ENCODE measurements at places on chromosomes 2 and 18.

GRCh38 chr2:237549643-237550415, 16.5 kb upstream of the PRLH start:
- DNase-seq: no peak

GRCh38 chr18:24778810-24779418, 318.5 kb downstream of the HRH4 start:
- no peak for DNase-seq

DNA sequence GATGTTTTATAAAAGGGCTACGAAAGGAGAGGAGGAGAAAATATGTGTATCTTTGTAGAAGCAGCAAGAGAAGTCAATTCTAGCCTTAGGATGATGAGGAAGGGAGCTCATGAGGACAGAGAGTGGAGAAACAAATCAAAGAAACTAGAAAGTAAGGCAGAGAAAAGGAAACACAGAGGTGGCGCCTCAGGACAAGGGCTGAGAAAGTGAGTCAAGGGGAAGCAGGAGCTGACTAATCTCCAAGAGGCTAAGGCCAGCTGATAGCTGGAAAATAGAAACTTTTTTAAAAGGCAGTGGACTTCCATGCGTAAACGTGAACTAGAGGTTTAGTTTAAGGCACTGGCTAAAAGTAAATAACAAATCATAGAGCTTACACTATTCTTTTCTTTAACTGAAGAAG, 173.3 kb downstream of the ANKRD44 start:
- DNase-seq: peak; percentile 50

DNA sequence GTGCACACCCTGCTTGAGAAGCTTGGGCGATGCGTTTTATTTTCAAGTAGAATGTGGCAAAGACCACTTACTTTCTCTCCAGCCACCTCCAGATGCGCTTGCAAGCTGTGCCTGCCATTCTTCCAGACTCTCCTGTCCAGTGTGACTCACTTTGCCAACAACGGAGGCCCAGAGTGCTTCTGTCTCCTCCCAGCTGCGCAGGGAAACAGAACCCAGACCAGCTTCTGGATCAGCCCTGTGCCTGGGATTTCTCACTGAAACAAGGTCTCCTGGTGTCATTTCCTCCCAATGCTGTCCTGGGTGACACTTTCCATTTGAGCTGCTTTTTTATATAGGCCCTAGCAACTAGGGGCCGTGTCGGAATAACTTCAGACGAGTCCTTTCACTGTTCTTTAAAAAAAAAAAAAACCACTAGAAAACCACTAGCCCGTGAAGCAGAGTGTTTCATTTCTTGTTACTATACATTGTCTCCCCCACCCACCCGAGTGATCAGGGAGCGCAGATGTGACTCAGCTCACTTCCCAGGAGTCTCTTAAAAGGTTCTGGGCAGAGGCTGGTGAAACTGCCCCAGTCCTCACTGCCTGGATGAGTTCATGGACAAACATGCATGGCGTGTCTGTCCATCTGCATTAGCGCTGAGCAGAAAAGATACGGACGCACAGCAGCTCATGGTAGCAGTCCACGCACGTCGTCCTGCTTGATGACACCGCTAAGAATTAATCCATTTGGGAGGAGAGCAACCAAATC, 25.3 kb upstream of the RPL31 start:
- peak; percentile 8 for DNase-seq

- DNase-seq: no peak
These were observed 21.2 kb downstream of the CABYR start for GRCh38 chr18:24160086-24160485.

DNA sequence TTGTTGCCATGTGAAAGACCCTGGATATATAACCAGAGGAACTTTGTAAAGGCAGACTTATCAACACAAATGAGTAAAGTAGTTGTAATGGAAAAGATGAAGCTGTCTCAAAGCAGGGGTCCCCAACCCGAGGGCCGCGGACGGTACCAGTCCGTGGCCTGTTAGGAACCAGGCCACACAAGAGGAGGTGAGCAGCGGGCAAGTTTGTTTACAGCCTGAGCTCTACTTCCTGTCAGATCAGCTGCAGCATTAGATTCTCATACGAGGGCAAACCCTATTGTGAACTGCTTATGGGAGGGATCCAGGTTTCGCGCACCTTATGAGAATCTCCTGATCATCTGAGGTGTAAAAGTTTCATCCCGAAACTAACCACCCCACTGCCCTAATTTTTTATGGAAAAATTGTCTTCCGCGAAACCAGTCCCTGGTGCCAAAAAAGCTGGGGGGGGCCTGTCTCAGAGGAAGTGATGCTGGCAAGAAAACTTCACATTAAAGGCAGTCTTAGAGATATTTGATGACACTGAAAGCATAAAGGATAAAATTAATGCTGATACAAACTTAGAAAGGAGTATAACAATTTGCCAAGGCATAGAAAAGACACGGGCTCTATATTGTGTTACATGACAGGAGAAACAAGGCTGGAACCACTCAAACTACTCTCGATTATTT, 57.5 kb upstream of the MSTN start:
- no peak for DNase-seq

- DNase-seq: no peak
These were observed 32.9 kb downstream of the CDKL4 start for GRCh38 chr2:39210846-39211245.

DNA sequence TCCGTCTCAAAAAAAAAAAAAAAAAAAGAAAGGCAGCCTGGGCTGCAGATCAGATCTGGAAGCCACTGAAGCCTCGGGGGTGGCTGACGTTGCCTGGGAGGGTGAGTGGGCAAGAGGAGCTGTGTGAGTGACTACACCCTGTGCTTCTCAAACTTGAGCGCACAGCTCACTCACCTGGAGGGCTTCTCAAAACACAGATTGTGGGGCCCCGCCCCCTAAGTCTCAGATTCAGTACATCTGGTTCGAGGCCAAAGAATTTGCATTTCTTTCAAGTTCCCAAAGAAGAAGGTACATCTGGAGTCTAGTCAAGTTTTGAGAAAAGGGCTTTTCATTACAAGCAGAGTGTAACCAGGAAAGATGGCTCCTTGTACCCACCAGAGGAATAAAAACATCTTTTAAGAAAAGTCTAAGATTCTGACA, 97.7 kb upstream of the CAB39 start:
- DNase-seq: no peak

DNA sequence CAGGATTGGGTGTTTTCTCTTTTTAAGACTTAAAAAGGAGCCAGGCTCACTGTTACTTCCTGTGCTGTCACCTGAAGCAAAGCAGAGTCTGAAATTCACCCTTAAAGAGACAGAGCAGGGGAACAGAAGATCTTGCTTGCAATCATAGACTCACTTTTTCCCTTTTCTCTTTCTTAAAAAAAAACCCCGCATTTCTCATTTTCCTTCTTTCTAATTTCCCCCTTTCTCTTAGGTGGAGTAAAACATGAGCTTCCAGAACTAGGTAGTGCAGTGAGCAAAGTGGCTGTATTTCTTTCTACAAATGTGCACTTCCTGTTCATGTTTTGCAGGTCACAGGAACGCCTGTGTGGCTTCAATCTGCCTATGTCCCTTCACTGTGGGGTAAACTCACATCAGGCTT, 381.2 kb downstream of the LPIN1 start:
- DNase-seq: no peak

- no peak for DNase-seq
These were observed 4.0 kb downstream of the PID1 start for GRCh38 chr2:229267080-229267479.

DNA sequence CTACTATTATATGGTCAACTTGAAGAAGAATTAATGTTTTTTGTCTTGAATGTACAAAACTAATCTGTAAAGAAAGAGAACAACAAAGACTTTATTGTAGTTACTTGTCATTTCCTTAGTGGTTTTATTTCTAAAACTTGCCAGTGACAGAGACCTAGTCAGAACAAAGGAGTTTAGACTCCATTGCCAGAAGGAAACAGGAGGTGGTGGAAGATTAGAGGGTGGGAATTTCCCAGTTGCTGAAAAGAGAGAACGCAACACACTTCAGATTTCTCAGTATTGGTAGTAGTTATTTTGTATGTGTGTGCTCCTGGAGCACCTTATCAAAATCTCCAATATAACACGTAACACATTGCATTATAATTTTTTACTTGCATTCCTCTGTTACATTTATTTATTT, 81.4 kb downstream of the CDCA7 start:
- DNase-seq: no peak

GRCh38 chr2:108061439-108062042, 75.2 kb downstream of the SLC5A7 start:
- DNase-seq: no peak

Measured in fibroblast of pulmonary artery (primary cell).